Astrocyte of the spinal cord (primary cell): ENCODE measurements at places on chromosomes 12 and 14.

- no peak for DNase-seq
Measured at GRCh38 chr14:93286212-93286890, 46.5 kb downstream of the BTBD7 start.

GRCh38 chr14:60652674-60653651 lies 3.7 kb upstream of the SIX1 start:
- DNase-seq = no peak

- no peak for DNase-seq
Measured at GRCh38 chr12:34290381-34290995, 268.2 kb downstream of the ALG10 start.

DNA sequence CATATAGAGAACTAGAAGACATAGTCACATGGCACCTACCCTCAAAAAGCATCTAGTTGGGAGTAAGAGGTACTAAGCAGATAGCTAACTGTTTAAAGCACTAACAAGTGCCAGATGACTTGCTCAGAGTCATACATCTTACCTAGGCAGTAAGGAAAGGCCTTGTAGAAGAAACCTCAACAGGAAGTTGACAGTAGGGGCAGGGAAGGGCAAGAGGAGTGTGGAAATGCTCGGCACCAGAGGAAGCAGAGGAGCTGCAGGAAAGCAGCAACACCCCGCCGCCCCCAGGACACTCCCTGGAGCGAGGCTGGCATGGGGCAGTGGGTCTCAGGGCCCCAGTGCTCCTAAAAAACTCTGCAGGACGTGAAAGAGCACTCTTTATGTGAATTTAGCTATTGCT lies 92.9 kb downstream of the PPP2R5C start:
- no peak for DNase-seq

DNA sequence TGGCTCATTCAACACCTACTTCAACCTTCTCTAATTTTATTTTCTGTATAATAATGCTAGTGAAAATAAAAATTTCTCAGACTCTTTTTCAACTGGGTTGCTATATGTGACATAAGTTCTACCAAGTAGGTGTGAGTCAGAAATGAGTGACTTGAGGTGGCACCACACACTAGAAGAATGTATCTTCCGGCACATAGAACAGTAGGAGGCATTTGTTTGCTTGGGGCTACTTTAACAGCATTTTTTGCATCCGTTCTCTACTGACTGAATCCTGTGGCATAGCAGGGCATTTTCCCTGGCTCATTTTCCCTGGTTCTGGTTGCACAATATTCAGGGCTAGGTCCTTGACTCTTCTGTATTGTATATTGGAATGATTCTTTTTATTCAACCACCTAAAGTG lies 194.0 kb upstream of the SLC16A7 start:
- DNase-seq = no peak

DNA sequence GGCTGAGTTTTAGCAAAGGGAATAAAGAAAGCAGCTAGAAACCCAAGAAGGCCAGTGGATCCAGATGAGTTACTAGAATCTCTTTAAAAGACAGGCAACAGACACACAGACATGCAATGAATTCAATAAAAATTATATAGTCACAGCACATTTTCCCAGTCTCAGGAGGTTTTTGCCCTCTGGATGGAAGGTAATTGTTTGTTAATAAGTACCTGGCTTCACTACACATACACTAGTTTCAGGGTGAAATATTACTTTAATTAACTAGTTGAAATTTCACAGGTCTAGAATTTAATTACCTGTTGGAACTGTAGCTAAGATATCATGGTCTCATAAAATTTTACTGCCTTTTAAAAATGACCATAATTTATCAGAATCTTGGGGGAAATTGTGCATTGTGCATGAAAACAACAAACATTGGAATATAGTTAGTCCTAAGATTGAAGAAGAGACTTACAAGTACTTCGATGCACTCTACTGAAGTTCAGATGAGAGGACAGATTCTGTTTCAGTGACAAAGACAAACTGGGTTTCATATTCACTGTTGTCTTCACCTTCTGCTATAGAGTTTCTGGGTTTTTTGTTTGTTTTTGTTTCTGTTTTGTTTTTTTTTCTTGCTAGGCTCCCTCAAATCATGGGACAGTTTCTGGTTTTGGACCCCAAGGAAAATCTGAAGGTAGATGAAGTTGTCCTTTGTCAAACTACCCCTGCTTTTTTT lies 277.0 kb upstream of the GARIN6 start:
- DNase-seq = no peak

DNA sequence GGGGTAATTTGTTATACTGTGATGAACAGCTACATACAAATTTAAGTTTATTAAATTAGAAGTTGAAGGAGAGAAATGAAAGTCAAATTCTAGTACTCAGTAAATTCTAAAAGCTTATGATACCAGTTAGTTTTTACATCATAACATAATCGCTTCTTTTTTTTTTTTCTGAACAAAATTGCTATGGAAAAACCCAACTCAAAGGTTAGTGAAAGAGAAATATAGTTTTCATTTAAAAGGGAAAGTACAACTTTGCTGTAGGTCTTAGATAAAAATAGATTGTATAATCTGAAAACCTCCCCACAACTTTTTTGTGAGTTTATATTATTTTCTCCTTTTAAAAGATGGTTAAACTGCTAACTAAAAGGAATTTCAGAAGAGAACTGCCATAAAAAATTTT lies 53.7 kb upstream of the LRRK2 start:
- no peak for DNase-seq

- no peak for DNase-seq
Measured at GRCh38 chr14:75429562-75429961, 1.7 kb downstream of the JDP2 start.

DNA sequence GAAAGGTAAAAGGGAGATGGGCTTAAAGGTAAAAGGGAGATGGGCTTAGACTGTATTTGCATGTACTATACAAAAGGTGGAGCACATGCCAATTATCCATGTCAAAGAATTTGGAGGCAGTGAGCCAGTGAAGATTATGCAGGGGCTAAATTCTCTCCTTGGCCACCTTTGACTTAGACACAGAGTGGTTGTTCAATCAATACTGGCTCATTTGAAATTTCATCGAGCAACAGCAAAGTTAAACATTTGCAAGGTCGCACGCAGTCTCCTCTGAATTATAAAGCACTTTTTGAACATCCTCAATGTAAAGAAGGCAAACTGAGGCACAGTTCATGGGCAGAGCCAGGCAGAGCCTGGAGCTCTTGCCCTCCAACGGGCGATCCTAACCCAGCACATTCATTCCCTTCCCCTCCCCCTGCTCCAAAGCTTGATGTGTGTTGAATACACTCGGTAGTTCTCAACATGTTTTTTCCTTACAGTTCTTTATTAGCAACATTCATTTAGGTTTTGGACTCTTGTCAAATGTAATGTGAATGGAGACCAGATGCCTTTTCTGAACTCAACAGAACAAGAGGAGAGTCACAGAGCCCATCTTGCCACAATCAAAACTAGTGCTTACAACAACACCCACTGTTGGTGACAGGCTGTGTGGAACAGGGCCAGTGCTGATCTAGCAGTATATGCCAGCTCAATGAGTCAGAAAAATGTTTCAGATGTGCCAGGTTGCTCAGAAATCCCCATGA lies 169.7 kb upstream of the G2E3 start:
- peak; percentile 8 for DNase-seq

DNA sequence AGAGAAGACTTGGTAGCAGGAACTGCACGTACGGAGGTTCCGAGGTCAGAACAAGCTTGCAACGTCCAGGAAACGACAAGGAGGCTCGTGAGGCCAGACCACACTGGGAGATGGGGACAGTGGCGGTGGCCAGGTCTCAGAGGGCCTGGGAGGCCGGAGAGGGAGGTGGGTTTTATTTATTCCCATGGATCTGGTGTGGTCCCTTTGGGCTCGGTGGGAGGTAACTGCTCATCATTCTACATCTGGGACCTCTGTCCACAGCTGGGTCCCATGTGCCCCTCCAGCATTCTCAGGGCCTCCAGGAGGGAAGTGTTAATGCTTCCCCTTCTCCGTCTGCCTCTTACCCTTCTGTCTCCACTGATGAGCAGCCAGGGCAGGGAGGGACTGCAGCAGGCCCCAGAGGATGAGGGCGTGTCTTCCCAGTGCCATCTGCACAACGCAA lies 35.7 kb upstream of the NCOR2 start:
- DNase-seq = no peak

DNA sequence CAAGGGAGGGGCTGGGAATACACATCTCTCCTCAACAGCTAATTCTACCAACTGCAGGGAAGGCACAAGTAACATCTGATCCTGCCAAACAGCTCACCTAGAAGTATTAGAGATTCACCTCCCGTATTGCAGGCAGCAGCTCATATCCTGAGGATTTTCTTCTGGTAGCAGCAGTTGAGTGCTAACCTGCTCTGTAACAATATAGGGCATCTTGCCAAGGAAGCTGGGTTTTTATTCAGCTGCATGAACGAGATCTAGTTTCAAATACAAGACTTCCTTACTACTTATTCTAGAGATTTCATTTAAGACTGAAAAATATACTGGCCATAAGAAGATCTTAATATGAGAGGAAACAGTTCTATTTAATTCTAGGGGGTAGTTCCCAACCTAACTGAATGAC lies 261.4 kb upstream of the USP15 start:
- DNase-seq = no peak

DNA sequence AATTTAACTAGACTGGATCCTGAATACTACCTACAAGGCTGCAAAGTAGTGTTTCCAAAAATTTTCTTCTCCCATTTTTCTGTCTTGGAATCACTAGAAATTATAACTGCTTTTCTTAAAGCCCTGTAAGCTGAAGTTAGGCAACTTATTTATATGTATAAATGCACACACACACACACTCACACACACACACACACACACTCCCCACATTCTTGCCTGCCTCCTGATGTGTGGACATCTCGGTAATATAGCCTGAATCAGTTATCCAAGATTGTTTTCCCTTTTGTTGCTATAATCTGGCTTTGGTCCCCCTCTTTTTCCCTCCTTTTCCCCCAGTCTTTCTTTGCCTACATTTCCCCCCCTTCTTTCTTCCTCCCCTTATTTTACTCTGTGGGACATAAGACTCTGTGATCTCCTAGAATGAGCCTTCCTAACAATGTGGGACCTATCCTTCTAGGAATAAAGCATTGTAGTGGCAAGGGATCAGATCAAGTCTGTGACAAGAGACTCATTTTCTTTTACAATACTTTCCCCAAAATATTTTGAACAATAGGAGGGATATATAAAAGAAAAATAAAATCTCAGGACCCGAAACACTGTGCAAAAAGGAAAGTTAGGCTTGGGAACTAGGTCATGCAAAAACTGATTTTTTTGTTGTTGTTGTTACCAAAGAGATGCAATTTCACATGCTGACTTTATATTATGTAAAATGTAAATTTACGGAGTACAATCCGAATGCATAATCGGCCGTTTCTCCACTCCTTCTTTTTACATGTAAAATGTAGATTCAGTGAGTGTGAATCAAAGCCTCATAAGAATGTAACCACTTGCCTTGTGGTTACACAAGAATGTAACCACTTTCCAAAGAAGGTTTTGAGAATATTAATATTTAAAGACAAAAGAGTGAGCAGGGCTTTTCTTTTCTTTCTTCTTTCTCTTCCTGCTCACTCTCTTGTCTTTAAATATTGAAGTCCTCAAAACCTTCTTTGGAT lies 26.3 kb upstream of the CD69 start:
- DNase-seq = peak; percentile 35

DNA sequence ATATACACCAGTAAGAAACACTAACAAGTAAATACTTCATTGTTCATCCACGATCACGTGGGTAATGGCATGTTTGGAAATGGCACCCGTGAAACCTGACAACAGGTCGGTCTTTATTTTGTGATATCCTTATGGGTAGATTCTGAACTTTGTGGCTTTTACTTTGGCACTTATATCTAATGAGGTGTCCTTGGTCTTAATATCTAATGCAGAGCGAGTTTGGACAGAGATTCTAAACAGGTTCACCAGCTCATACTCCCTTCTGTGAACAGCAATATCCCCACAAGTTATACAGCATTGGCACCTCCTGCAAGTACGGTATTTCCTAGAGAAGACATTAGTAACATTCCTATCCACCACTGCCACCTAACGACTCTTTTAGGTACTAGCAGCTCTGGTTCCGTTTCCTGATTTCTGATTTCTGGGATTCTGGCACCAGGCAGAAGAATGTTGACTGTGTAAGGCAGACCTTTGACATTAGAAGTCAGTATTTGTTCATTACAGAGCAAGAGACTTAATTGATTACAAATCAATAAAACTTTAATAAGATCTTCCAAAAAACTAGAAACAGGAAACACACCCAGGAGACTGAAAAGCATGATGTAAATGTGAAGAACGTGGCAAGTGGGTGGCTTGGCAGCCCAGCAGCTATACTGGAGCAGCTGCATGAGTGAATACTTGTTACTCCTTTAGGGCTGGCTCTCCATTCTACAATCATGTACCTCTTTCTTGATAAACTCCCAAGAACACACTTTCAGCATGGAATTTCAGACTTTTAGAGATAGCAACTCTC lies 2.5 kb downstream of the ANG start:
- peak; percentile 70 for DNase-seq

GRCh38 chr12:1250641-1251040 lies 259.6 kb downstream of the ERC1 start:
- peak; percentile 13 for DNase-seq

DNA sequence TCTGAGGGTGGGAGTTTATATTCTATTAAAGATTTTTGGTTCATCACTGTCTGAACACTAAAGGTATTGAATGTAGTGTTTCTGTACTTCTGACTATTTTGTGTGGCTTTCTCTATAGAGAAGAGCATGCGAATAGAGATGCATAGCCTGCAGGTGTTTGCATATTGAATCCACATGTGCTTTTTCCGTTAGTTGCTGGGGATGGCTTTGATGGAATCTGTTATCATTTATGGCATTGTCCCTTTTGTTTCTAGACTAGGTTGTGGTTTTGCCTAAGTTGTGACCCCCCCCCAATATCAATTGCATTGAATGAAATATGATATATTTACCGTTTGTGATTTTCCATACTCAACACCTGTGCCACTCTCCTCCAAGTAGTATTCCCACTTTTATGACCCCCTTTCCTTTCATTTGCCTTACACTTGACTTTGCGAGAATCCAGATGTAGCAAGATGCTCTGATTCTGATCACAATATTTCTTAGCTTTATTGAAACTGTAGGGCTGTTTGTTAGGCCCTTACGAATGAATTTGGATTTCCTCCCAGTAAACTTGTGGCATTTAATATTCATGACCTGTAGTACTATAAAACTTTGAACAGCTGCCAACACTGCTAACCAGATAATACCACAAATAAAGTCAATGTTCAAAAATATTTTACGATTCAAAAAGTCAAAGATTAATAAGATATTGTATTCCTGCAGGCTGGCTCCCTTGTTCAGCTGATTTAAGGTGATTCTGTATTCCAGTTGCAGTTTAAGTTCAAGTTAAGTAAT lies 176.4 kb downstream of the TMTC2 start:
- no peak for DNase-seq
